Mammary epithelial cell (primary cell): ENCODE measurements at places on chromosomes 13 and 19. TPM values are rescaled to one million over a fixed set of nuclear protein-coding genes. Genes with fewer than 3 reads are reported as not detected.

SUGP1 gene
- total RNA-seq, result 46.3 and 48.1 TPM in 2 replicates

ICAM5 gene
- 3.1 and 5.0 TPM in 2 replicates for total RNA-seq

ZNF135 gene
- total RNA-seq, result 0.45 and 0.75 TPM in 2 replicates

ONECUT3 gene
- not detected for total RNA-seq

HIPK4 gene
- 0.33 TPM for total RNA-seq

PTPRH gene
- not detected for total RNA-seq

ZNF234 gene
- total RNA-seq, result 8.3 and 8.9 TPM in 2 replicates

ZNF224 gene
- 24.0 TPM for total RNA-seq

ZNF430 gene
- 19.3 TPM for total RNA-seq

STK11 gene
- 57.7 TPM for total RNA-seq

LILRA1 gene
- total RNA-seq, result not detected
